Pulmonary artery endothelial cell (primary cell): ENCODE measurements at places on chromosomes 3 and 15. TPM values are rescaled to one million over a fixed set of nuclear protein-coding genes. Genes with fewer than 3 reads are reported as not detected.

DNA sequence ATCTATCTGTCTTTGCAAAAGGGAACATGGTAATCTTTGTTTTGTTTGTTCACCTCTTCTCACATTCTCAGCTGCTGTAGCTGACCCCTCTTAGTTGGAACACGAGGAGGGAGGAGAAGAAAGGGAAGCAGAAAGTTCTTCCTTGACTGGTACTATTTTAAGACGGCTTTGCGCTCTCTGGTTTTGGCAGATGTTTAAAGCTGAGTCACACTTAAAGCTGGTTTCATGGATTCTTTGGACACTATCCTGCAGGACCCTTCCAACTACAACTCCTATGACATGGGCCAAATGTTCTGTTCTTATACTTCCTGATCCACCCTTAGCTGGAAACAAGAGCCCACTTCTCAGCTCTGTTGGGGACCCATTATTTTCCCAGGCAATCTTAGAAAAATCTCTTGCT lies 40.6 kb upstream of the FXR1 start:
- no peak for DNase-seq

GRCh38 chr3:59612444-59612715 lies 562.6 kb upstream of the CFAP20DC start:
- no peak for DNase-seq

Gene FETUB
- total RNA-seq = not detected in 2 replicates

- DNase-seq = no peak
These were observed 19.1 kb downstream of the USP3 start for GRCh38 chr15:63523306-63523990.

Gene ARHGEF26
- total RNA-seq = 0.13 and 0.25 TPM in 2 replicates

Gene MST1R
- 0.99 and 1.0 TPM in 2 replicates for total RNA-seq

- DNase-seq = no peak
These were observed 54.3 kb downstream of the DGKG start for GRCh38 chr3:186307594-186308221.

Gene RETNLB
- total RNA-seq = not detected in 2 replicates

DNA sequence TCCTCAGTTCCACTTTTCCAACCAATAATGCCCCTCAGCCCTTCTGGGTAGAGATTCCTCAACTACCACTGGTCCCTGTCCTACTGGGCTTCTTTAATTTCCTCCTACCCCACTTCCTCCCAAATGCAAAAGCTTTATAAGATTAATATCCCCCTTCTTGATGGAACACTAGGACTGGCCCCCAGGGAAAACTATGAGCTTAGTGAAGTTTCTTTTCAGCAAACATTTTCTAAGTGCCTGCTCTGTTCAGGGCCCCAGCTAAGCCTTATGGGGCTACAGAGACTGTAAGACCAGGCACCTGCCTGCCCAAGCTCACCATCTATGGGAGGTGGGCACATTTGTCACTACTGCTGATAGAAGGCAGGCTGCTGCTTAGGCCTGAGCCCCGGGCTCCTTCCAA lies 79.4 kb downstream of the RPLP1 start:
- DNase-seq = no peak

DNA sequence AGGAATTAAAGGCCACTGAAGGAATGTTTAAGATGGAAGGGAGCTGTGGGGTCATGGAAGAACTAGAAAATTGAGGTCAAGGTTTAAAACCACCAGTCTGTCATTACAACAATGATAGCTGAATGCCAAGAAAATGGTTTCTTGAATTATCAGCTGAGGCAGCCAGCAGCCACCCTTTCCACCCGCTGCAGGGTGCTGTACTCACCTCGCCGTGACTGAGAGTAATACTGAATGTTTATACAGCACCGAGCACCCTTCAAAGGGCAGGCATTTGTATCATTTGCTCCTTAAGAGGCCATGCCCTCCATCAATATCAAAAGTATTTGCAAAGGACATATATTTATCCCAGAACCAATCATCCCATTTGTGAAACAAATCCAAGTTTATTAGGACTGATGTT lies 402.8 kb downstream of the VPS13C start:
- DNase-seq = no peak
